ENCODE measurements at places on chromosomes 1 and 21.

DNA sequence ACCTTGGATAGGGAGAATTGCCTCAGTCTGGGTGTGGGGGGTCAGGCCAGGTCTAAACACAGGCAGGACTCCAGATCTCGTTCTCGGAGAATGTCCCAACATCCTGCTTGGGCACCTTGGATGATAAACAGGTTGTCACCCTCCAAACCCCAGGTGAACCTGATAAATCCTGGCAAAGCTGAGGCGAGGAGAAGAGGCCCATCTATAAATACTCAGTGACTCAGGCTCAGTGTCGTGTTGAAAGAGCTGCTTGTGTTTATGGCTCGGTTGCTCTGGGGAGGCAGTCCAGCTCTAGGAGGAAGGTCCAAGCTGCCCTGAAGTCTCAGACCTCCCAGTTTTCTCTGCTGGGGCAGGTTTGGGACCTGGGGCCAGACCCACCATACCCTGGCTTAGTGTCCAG, 15.8 kb upstream of the TRIM63 start:
- DNase-seq: no peak

DNA sequence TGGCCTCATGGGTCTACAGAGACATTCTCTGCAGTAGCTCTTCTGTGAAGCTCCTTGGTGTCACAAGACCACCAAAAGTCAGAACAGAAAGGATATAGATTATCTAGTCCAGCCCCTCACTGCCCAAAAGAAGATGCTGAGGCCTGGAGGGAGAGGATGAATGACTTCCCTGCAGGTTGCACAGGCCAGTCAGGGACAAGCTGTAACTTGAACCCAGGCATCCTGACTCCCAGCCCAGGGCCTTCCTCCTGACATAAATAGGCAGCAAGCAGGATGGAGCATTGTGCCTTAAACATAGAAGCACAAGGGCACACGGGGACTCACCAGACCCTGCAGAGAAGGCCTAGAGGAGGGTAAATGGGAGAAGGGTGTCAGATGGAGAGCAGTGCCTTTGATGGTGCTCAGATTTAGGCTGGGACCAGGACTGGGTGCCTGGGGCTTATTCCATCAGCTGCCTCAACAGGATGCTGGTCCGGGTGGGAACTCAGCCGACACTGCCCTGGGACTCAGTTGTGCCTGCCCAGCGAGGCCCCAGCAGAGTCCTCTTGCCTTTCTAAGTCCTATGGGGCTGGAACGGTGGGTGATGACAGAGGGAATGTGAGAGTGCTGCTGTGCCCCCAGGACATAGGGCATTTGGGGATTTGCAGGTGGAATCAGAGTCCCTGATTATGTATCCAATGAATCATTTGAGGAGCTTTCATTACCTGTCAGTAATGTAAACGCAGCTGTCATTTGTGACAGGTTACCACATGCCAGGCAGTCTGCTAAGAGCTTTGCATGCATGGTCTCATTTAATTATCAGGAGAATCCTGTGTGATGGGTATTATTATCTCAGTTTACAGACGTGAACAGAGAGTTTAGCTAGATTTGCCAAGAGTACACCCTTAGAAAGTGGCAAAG, 13.2 kb downstream of the S100A7A start:
- DNase-seq: no peak

- no peak for DNase-seq
Measured at GRCh38 chr1:210239349-210240111, 6.9 kb downstream of the SERTAD4 start.

- no peak for DNase-seq
Measured at GRCh38 chr1:218874313-218874712, 299.4 kb upstream of the LYPLAL1 start.

GRCh38 chr1:166384948-166385347, 218.1 kb upstream of the FAM78B start:
- DNase-seq: no peak

GRCh38 chr1:4176841-4177240, 276.8 kb upstream of the C1orf174 start:
- no peak for DNase-seq
